GM12891 (cell line): ENCODE measurements at places on chromosomes 5 and 9.

- no peak for DNase-seq
Observed at GRCh38 chr9:87334366-87334765, 163.3 kb upstream of the DAPK1 start.

DNA sequence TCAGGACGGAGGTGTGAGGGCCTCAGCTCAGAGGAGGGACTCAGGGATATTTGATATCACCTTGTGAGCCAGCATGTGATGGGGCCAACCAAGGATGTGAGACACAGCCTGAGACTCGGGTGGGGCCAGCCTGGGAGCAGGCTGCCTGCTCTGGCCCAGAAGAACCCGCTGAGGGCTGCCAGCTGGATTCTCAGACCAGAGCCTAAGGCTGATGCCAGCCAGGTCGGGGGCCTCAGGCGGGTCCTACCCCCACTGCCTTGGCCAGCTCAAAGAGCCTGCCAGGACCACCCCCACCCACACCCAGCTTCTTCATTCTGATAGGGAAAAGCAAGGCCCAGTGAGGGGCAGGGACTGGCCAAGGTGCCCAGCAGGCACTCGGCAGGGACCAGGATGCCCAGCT lies 20.3 kb upstream of the DUSP1 start:
- no peak for DNase-seq

- no peak for DNase-seq
Observed at GRCh38 chr5:32317041-32317440, 4.3 kb upstream of the MTMR12 start.

- DNase-seq, result no peak
Observed at GRCh38 chr5:111502956-111503355, 9.4 kb downstream of the STARD4 start.

- no peak for DNase-seq
Observed at GRCh38 chr5:126525630-126526245, 69.3 kb downstream of the ALDH7A1 start.

DNA sequence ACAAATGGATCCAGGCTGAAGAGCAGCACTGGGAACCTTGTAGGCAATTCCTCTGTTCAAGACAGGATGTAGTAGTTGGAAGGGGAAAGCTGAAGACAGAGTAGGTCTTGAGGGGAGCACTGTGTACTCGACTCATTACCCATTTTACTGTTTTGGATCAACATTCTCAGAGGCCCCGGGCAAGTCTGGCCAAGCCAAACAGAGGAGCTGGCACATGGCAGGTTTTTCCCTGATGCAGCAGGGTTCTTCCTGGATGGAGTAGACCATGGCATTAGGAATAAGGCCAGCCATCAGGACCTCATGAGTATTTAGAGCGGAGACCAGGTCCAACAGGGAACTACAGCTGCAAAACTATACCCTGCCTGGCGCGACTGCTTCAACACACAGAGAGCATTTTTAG lies 4.4 kb downstream of the SVEP1 start:
- DNase-seq, result no peak

DNA sequence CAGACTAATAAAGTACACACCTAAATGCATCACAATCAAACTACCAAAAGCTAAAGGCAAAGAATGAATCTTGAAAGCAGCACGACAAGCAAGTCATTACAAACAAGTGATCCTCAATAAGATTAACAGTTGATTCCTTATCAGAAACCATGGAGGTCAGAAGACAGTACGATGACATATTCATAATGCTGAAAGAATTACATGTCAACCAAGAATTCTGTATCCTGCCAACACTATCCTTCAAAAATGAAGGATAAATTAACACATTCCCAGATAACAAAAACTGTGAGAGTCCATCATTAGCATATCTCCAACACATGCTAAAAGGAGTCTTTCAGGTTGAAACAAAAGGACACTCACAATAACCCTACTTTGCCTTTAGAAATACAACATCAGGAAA lies 39.4 kb downstream of the NR3C1 start:
- DNase-seq, result no peak

- DNase-seq, result no peak
Observed at GRCh38 chr5:120545007-120545406, 80.9 kb downstream of the PRR16 start.

DNA sequence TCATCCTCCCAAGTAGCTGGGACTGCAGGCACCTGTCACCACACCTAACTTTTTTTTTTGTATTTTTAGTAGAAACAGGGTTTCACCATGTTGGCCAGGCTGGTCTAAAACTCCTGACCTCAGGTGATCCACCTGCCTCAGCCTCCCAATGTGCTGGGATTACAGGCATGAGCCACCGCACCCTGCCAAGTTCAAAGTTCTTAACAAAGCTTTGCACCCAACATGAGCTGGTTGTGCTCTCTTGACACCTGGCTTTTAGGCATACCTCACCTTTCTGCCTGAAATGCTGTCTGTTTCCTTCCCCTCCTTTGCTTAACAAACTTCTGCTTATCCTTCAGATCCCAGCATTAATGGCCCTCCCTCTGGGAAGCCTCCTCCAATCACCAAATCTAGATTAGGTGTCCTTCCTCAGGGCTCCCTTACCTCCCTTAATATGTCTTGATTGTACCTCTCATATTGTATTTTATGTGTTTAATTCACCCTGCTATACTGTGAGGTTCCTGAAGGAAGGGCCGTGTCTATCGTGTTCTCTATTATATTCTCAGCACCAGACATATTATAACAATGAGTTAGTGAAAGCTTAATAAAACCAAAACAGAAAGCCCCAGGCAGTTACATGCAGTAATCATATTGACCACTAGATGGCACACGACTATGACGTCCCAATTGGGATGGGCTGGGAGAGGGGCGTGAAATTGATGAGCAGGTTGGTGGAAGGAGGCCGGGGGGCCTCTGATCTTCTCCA lies 62.9 kb upstream of the PPARGC1B start:
- DNase-seq, result no peak

DNA sequence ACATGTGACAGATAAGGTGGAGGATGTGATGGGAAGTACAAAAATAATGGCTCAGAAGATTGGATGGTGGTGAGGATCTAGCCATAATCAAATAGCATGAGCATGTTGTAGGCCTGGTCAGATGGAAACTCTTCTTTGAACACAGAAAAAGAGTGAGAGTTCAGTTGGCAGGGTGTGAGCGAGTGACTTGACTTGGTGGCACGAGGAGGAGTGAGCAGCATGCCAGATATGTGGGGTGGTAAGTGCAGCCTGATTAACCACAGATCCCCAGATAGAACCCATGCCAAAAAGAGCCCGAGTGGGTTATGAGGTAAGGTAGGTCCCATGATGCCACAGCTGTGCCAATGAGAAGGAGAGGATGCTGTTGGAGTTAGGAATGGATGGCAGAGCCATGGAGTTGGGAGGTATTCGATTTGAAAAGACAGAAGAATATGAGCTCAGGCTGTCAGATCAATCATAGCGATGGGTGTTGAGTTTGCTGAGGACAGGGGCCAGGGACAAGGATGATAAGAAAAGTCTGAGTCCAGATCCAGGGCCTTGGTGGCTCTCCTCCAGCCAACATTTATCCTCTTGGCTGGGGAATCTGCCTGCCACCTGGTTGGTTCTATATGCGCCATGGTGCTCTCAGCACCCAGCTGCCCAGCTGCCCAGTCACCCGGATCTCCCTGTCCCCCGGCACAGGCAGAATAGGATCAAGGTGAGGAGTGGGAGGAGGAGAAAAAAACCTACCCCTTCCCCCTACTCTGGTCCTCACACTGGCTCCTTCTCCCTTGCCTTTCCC lies 16.5 kb downstream of the GARNL3 start:
- no peak for DNase-seq

DNA sequence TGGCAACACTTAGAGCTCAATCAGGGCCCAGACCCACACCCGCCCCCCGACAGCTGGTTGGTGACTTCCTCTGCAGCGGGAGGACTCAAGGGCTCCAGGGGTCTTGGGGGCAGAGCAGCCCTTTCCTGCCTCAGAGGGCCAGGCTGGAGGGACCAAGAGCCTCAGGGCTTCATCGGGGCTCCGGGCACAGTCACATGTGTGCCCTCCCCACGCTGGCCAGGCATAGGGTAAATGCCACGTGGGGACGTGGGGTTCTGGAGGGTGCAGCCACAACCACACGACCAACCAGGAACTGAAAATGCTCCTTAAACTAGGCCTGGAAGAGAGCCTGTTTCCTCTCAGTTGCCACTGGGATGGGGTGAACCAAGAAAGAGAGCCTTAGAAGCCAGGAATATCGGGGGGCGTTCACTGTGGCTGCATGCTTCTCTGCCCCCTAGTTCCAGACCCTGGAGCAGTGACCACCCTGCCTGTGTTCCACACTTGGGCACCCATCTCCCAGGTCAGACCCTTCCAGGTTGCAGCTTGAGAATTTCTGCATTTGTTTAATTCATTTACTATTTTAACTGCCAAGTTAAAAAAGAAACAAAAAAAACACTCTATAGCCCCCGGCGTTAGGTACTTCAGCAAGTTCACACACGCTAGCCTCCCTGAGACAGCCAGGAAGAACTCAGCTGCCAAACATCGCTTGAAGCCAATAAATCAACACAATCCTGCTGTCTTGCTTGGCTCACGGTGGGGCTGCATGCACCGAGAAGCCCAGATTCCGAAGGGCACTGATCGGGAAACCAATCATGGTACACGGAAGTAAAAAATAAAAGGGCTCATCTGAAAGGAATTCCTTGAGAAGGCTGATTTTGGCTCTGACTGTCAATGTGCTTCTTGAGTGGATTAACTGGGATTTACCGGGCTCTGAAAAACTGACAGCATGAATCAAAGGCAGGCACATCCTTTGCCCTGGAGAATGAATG lies 56.1 kb upstream of the PHYKPL start:
- DNase-seq, result no peak

- DNase-seq, result peak; percentile 50
Observed at GRCh38 chr9:133429641-133430161, 7.5 kb downstream of the ADAMTS13 start.

DNA sequence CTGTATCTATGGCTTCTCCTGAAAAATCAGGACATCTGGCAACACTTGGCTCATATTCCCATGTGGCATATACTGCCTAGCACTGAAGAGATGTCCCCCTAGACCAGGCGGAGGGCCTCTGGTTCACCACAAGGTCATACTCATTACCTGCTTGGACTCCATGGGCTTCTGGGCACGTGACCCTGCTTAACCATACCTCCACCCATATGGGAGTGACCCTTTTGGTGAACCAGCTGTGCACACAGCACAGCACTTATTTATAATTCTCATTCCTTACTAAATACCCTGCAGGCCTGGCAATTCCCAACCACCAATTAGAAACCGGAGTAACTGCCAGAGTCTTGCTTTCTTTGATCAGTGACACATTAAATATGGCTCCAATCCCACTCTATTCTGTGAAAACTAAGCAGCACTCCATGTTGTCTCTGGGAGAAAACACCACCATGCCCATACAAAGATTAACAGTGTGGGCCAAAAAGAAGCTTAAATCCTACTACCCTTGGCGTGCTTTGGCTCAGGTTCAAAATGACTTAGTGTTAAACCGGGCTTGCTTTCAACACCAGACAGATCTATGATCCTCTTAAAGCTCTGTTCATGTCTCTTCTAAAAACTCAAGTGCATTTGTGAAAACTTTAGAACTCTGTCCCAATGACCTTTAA lies 57.7 kb downstream of the MTMR12 start:
- DNase-seq, result no peak

- DNase-seq, result no peak
Observed at GRCh38 chr5:67120032-67120431, 76.6 kb downstream of the CD180 start.

GRCh38 chr5:176741561-176742211 lies 68.7 kb upstream of the UNC5A start:
- DNase-seq, result no peak

DNA sequence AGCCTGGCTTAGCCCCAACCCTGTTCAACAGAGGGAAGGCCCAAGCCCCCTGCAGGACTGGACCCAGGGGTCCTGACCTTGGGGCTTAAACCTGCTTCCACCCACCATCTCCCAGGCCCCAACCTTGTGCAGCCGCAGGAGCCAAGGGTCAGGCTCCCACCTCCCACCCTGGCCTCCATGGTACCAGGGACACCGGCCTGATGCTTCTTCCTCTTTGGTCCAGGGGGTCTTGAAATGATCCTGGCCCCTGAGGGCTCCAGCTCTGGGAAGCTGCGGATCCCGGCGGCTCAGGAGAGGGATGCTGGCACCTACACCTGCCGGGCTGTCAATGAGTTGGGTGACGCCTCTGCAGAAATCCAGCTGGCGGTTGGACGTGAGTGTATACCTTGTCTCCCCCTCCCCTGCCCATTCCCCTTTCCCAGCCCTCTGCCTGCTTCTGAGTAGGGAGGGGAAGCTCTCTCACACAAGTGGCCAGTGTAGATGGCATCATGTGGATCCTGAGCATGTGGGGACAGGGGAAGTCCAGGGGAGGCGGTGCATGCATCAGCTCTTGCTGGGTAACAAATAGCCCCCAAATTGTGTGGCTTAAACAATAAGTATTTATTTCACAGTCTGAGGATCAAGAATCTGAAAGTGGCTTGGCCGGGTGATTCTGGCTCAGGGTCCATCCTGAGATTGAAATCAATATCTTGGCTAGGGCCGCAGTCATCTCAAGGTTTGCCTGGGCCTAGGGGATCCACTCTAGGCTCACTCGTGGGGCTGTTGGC lies 44.3 kb downstream of the HMCN2 start:
- DNase-seq, result no peak

DNA sequence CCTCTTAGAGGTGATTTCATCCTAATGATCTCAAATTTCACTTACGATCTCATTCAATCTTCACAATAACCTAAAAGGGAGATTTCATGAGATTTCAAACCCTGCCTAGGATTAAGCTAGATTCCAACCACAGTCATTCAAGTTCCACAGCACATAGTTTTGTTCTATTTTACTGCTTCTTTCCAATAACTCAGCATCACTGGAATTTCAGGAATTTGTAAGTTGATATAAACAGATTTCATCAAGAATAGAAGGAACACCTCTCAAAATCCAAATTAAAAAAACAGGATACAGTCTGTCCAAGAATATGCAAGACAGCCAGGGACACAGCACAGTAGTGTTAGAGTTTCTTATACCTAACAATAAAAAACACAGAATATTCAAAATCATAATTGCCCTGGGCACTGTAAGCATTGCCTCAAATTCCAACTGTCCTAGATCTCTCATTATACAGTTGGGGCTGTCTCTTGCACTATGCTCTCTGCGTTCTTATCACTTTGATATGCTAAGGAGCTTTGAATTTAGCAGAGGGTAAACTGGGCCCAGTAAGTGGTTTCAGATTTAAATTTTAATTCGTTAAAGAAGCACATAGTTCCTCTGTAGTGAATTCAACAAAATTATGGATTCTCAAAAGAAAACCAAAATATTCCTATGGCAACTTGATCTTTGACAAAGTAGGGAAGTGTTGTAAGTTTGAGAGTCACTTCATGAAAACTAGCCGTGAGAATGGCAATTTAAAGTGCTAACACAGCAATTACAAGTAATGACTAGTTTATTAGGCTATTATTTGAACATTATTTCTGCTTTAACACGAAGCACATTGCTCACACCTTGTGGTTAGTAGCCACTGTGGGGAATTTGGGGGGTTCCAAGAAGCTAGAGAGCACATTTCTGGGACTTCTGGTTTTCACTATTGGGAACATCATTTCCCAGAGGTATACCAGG lies 478.6 kb upstream of the C9orf72 start:
- no peak for DNase-seq

GRCh38 chr5:126972062-126972895 lies 58.1 kb downstream of the MARCHF3 start:
- peak; percentile 34 for DNase-seq

GRCh38 chr9:76374783-76375559 lies 19.3 kb downstream of the RFK start:
- no peak for DNase-seq

GRCh38 chr9:109520475-109521132 lies 22.5 kb upstream of the PTPN3 start:
- no peak for DNase-seq

GRCh38 chr5:39661026-39661779 lies 236.4 kb upstream of the DAB2 start:
- DNase-seq, result no peak
